Fibroblast of gingiva (primary cell): ENCODE measurements at places on chromosomes 2 and 18.

DNA sequence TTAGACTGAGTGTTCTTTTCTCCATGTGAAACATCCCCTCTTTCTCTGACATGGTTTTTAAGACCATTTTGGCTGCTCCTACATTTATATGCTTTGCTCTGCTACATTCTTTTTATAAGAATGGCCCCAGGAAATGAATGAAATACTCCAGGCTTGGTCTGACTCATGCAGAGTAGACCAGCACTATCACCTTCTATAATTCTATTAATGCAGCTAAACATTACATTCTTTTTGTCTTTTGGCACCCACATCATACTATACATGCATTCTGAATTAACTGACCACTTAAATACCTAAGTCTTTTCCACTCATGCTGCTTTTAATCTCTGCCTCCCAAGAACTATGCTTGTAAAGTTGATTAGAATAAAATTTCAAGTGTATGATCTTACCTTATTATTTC lies 94.1 kb downstream of the AAK1 start:
- DNase-seq, result no peak

- DNase-seq, result peak; percentile 62
Measured at GRCh38 chr18:13159579-13159978, 59.0 kb upstream of the LDLRAD4 start.

DNA sequence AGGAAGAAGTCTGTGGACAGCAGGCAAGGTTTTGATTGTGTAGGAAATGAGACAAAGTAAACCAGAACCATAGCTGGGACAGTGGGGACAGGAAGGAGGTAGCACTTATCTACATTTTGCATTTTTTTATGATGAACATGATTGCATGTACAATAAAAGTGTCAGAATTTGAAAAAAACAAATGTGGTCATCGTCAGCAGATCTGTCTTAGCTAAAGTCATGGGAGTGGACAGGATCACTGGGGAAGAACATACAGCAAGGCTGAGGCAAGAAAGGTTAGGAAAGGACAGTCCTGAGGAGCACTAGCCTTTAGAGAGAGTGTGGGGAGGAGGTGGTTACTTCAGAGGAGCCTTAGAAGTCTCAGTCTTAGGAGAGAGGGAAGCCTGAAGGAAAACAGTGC lies 35.1 kb upstream of the SLC14A2 start:
- DNase-seq, result no peak

DNA sequence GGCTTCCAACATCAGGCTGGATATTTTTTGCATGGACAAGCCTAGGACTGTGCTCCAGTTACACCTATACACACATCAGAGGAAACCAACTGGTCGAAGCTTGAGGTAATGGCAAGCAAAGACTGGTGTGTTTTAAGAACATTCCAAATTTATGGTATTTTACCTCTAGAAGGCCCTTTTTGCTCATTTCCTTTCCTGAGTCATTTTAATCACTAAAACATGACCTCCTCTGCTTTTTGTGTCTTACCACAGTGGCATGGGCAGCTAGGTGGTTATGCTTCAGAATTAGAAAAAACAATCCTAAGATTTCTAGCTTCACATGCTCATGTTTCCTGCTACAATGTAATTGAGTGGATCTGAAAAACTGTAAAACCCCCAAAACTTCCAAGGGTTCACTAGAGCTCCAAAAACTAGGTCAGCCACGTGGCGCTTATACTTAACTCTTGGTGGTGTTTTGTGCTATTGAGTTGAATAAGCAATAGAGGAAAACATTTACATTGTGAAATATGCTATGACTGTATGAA lies 30.6 kb upstream of the CHRNA1 start:
- DNase-seq, result peak; percentile 40

- no peak for DNase-seq
Measured at GRCh38 chr18:49646873-49647272, 85.0 kb downstream of the LIPG start.

DNA sequence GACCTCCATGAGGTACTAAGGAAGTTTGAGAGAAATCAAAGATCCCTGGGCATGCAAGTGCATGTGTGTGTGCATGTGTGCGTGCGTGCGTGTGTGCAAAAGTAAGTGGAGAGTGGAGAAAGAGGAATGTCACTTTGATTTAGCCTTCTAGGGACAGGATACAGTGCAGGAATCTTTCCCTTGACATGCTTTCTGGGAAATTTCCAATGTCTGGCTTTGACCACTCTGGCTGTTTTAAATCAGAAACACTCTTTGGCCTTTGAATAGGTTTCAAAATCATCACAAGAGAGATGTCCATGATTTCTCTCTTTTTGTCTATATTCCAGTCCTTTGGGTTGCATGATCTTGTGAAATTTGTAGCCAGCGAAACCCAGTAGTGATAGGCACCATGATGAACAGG lies 162.0 kb downstream of the ALK start:
- DNase-seq, result no peak

- no peak for DNase-seq
Measured at GRCh38 chr2:105773568-105773967, 28.9 kb downstream of the NCK2 start.
